ENCODE measurements at places on chromosomes 6 and 20.
A peak's percentile ranks its signal among the peaks of the same experiment; 100 is the strongest.

GRCh38 chr20:60203451-60203850 lies 245.2 kb downstream of the CDH26 start:
- DNase-seq = no peak

DNA sequence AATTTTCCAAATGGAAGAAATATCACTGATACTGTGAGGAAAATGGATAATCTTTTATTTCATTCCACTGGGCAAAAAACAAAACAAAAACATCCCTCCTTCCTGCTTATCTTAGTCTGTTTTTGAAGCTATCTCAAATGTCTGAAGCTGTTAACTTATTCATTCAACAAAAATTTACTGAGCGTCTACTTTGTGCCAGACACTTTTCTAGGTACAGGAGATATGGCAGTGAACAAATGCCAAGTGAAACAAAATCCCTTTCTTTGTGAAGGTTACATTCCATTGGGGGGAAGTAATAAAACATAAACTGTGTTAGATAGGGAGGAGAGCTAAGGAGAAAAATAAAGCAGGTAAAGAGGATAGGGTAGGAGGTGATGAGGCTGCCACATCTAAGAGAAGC lies 47.5 kb downstream of the TNFRSF21 start:
- DNase-seq = no peak

DNA sequence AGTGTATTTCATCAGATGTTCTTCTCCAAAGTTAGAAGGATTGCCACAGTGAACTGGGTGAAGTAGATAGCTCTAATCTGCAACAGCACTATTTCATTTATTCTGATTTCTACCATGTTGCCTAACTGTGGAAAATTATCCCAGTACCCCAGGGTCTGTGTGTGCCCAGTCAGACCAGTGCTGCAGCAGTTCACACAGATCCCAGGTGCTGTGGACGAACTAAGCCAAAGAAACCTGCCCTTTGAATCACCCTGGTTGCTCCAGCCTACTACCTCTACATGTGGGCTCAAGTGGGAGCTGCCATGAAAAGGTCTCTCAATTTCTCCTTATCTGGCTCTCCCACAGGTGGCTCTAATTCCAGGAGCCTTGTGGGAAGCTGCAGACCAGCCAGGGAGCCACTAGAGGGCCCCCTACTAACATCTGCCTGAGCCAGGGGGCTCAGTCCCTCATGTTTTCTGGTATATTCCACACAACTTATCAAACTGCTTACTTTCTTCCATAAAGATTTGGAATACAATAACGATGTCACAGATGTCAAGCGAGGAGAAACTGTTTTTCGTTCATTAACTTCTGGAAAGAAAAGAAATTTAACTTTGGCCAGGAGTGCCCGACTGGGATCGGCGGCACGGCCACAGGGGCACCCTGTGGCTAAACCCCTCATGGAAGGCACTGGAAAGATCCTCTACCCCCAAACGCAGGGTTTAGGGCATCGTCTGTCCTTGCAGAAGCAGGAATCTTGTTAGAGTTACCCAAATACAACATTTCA lies 31.6 kb upstream of the LY86 start:
- DNase-seq = peak; percentile 7

- DNase-seq = no peak
These were observed 126.7 kb downstream of the UNC5CL start for GRCh38 chr6:40912158-40912946.

DNA sequence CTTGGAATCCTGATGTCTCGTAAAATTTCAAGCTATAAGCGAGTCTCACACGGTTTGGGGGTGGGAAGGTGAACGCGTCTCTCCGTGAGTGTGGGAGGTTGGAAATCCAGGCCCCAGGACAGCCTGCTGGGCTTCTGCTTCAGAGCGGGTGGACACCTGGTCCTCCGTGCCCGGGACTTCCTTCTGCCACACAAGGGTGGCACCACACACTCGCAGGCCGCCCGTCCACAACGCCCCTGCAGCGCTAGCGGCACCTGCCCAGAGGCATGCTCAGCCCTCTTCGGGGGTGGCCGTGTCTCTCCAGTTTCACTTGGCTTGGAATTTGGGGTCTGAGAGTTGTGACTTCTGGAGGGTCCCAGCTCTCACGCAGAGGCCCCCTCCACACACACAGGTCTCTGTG lies 151.9 kb downstream of the PHACTR3 start:
- DNase-seq = no peak

DNA sequence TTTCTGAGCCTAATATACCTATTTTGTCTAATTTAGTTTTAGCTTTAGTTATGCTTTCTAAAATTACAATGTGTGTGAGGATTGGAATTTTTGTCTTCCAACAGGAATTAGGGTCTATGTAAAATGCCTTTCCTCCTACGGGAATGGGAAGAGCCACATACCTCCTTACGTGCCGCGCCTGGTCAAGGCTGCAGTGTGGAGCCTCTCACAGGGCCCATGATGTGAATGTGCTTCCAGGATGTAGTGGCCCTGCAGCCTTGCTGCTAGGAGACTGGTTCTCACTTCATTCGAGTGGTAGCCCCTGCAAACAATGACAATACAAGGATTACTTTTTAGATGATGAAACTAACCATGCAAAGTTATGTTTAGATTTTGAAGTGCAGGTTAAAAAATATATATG lies 110.2 kb downstream of the SOBP start:
- no peak for DNase-seq

- DNase-seq = no peak
These were observed 382.9 kb upstream of the CNR1 start for GRCh38 chr6:88548891-88549505.

DNA sequence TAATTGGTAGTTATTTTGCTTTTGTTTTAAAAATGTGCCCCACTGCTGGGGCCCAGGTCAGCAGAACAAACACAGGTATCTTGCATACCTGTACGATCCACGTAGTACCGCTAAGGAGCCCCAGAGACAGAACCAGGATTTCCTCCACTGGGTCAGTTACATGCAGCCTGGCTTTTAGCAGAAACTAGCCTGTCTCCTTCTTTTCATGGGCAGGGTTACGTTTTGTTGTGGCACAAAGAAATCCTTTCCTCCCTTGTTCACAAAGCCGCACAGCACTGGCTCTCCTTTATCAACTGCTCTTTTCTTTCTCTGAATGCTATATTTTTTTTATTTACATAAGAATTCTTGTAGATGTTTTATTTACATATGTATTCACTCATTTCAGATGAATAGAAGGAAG lies 190.3 kb upstream of the POU3F2 start:
- DNase-seq = no peak

DNA sequence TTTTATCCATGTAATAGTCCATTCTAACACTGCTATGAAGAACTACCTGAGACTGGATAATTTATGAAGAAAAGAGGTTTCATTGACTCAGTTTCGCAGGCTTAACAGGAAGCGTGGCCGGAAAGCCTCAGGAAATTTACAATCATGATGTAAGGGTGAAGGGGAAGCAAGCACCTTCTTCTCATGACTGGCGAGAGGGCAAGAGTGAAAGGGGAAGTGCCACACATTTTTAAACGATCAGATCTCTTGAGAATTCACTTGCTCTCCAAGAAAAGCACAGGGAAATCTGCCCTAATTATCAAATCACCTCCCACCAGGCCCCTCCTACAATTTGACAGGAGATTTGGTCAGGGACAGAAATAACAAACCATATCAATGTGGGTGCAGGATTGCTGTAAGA lies 859.7 kb downstream of the EPHA7 start:
- no peak for DNase-seq

- no peak for DNase-seq
These were observed 39.4 kb upstream of the HIVEP2 start for GRCh38 chr6:142984386-142984785.

DNA sequence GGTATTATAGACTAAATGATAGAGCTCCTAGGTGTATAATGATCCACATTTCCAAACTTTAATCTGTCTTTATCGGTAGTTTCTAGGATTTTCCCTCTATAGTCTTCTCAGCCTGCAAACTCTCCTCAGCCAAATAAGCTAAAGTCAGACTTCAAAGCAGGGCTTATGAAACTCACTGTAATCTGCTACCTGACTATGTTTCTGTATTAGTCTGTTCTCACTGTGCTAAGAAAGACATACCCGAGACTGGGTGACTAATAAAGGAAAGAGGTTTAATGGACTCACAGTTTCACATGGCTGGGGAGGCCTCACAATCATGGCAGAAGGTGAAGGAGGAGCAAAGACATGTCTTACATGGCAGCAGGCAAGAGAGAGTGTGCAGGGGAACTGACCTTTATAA lies 928.7 kb upstream of the ADGRB3 start:
- no peak for DNase-seq

- no peak for DNase-seq
These were observed 12.8 kb upstream of the PDYN start for GRCh38 chr20:2006452-2007361.

GRCh38 chr6:21050935-21051334 lies 516.7 kb downstream of the CDKAL1 start:
- DNase-seq = no peak

GRCh38 chr20:44087857-44088120 lies 99.2 kb downstream of the JPH2 start:
- no peak for DNase-seq

DNA sequence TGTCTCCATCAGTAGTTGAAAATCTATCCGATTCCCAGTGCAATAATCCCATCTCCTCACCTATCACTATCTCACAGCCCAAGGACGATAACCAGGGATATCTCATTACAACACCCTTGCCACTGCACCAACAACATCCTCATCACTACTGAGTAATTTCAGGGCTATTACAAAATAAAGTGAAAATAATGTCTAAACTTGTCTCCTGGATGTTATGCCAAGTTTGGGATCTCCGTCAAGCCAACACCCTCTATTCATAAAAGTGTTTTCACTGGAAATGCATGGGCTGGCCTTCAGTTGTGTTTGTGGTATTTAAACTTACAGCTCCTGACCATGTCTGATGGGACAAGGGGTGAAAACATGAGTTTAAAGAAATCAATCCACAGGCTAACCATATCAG lies 42.0 kb upstream of the STMND1 start:
- no peak for DNase-seq

GRCh38 chr6:33739571-33739970 lies 7.1 kb downstream of the IP6K3 start:
- no peak for DNase-seq

DNA sequence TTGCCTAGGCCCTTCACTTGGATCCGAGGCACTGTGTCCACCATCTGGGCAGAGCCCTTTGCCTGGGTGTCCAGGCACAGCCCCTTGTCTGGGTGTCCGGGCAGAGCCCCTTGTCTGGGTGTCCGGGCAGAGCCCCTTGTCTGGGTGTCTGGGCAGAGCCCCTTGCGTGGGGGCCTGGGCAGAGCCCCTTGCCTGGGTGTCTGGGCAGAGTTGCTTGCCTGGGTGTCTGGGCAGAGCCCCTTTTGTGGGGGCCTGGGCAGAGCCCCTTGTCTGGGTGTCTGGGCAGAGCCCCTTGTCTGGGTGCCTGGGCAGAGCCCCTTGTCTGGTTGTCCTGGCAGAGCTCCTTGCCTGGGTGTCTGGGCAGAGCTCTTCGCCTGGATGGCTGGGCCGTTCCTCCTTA lies 443.4 kb upstream of the CDH4 start:
- no peak for DNase-seq

DNA sequence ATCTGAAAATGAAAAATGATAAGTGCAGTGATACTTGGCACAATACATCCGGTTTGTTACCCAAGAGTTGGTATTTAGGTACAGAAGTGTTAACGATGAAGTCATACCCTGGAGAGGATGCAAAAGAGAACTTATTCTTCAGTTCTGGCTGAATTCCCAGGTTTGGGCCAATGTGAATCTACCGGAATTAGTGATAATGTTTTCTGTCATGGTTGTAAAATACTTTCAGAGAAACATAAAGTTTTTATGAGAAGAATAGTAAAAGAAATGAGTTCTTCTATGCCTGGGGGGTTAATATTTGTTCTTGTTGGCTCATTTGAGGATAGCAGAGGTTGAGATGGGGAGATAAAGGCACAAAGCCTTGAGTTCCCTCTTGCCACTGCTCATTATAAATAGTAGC lies 509.9 kb upstream of the POU3F2 start:
- no peak for DNase-seq

DNA sequence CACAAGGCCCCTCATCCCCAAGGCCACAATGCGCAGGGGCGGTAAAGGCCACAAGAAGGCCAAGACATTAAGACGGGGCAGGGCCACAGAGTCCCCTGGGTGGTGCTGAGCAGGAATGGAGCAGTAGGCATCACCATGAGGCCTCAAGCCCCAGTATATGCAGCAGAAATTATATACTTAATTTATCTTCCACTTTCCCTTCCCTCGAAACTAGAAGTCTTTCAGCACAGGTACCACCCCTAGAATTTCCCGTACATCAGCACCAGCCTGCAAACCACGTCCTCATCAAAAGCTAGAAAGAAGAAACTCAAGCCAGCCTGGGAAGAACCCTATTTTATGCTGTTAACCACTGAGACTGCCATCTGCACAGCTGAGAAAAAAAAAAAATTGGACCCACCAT lies 89.4 kb downstream of the PLG start:
- peak; percentile 9 for DNase-seq

- no peak for DNase-seq
These were observed 4.7 kb downstream of the ADA start for GRCh38 chr20:44646641-44647274.

DNA sequence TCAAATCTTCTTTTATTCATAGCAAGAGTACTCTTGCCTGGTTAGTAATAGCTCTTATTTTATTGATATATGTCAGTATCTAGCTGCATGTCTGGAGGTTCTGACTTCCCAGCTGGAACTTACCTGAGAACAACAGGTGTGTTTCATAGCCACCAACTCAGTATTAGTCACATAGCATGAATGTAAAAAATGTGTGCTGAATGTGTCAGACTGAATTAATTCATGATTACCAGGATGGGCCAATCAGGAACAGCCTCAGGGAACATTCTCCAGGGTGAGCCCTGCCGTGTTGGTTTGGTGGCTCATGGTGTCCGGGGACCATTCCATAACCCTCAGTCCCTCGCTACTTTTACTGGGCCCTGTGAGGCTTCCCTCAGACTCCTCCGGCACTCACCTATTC lies 99.7 kb downstream of the TULP4 start:
- DNase-seq = no peak

GRCh38 chr6:128963561-128963960 lies 80.6 kb downstream of the LAMA2 start:
- DNase-seq = no peak

Measured in T-helper 1 cell (primary cell).